Hematopoietic multipotent progenitor cell treated with erythropoietin and hydrocortisone succinate and interleukin-3 and kit ligand, for 15 days (in vitro differentiated cells): ENCODE measurements at places on chromosomes 1 and 21.
A peak's percentile ranks its signal among the peaks of the same experiment; 100 is the strongest.

- DNase-seq: no peak
These were observed 8.9 kb downstream of the ADGRB2 start for GRCh38 chr1:31755197-31755611.

DNA sequence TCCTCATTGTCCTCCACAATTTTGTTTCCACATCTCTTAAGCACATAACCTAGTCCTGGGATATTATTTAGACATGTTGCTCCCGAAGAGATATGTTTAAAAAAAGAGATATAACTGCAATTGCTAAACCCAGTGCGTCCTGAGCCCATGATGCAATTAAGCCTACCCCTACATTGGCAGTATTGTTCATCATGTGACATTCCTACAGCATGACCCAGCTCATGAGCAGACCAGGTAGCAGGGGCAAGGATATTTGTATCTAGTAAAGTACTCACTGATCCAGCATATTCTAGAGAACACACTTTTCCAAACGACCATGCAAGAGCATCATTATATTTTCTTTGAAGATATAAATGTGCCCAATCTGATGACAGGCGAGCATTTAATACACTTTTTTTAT, 1.2 kb downstream of the ADAM30 start:
- DNase-seq: no peak

DNA sequence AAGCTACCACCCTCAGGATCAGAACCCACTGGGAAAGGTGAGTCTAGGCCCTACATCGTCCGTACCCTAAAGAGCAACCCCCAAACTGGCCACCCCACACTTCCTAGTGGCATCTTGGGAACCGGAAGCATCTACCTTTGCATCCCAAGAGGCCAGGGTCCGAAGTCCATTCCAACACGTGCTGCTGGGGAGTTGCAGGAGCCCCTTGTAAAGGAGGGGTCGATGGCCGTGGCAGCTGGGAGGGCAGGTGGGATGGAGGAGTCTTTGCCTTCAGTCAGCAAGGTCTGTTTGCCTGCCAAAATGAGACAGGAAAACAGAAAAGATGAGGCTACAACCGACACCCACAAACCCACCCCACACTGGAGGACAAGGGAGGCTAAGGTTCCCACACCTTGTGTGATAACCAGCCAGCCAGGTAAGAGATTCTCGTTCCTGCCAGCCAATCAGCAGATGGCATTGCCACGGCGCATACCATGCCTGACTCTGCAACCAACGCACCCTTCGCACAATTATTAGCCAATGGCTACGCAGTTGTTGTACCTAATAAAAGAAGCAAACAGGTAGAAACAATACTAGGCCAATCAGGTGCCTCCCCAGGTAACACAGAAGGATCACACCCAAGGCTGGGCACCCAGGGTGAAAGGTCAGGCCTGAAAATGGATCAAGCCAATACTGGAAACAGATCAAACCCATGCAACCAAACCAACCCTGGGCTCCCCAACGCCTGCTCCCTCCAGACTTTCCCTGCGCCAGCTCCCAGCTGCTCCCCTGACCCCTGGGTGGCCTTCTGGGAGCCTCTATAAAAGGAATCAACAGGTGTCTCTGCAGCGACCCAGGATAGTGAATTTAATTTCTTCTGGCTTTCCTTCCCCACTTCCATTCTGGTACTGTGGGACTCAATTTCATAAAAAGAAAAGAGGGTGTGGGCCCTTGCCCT, 35.6 kb downstream of the CASZ1 start:
- DNase-seq: no peak

DNA sequence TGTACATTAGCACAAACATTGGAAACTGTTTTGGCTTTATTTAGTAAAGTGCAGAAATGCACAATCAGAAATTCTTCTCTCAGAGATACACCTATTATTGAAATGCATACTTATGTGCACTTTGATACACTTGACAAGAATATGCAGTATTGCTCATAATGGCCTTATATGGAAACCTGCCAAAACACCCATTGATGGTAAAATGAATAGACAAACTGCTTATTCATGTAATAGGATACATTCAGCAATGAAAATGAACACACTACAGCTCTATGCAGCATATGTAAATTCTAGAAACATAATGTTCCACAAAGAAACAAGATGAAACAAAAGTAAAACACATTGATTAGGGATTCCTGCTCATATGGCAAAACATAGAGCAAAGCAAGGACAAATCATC, 223.9 kb downstream of the S1PR1 start:
- no peak for DNase-seq

GRCh38 chr1:16998589-16998988, 13.1 kb downstream of the ATP13A2 start:
- no peak for DNase-seq

DNA sequence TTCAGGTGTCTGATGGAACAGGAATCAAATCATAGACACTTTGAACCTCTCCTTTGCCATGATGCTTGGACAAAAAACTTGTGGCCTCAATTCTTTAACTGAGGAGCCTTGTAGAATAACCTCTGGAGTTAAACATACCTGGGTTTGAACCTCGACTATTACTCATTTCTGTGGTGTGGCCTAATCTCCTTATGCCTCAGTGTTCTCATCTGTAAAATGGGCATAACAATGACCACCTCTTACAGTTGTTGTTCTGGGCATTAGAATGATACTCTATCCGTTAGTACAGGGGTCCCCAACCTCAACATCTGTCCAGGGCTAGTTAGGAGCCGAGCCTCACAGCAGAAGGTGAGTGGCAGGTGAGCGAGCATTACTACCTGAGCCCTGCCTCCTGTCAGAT, 137.2 kb downstream of the ROR1 start:
- no peak for DNase-seq

DNA sequence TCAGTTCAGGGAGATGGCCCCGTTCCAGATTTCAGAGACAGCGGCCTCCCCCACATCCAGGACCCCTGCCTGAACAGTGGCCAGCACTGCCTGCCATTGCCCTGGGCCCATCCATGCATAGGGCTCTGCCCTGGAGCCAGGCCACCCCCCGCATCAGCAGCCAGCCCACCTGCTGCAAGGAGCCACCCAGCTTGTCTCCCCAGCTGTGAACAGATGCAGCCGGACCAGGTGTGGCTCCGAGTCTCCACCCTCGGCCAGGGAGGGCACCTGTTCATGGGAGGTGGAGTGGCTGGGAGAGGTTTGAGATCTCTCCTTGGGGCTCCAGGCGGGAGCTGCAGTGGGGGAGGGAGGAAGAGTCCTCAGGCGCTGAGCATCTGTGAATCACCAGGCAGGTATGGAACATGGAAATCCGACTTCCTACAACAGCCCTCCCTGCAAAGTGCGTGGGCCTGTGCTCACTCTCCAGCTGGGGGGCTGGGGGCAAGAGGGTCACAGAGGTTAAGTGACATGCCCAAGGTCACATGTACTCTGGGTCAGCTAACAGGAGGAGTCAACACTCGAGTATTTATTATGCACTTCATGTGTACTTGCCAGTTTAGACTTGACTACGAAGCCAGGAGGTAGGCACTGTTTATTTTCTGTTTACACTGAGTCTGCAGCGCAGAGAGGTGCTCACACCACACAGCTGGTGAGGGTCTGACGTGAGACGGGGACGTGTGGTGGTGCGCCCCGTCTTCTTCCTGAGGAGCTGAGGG, 4.8 kb upstream of the HES5 start:
- DNase-seq: no peak

- DNase-seq: no peak
These were observed 182.4 kb downstream of the BACH1 start for GRCh38 chr21:29481081-29481480.

- no peak for DNase-seq
These were observed 55.4 kb upstream of the KIF26B start for GRCh38 chr1:245099401-245099800.

- no peak for DNase-seq
These were observed 1.7 kb downstream of the WNT9A start for GRCh38 chr1:227945891-227946623.

GRCh38 chr1:167645140-167645541, 15.1 kb downstream of the RCSD1 start:
- DNase-seq: no peak

GRCh38 chr1:110783292-110783918, 89.5 kb upstream of the CD53 start:
- DNase-seq: peak; percentile 63

GRCh38 chr1:63758791-63759190, 15.0 kb upstream of the ROR1 start:
- no peak for DNase-seq

- no peak for DNase-seq
These were observed 31.9 kb downstream of the GDAP2 start for GRCh38 chr1:117897551-117897950.

GRCh38 chr21:35810431-35810970, 249.8 kb downstream of the SETD4 start:
- DNase-seq: no peak

GRCh38 chr1:234530672-234531071, 51.7 kb upstream of the TARBP1 start:
- DNase-seq: no peak

DNA sequence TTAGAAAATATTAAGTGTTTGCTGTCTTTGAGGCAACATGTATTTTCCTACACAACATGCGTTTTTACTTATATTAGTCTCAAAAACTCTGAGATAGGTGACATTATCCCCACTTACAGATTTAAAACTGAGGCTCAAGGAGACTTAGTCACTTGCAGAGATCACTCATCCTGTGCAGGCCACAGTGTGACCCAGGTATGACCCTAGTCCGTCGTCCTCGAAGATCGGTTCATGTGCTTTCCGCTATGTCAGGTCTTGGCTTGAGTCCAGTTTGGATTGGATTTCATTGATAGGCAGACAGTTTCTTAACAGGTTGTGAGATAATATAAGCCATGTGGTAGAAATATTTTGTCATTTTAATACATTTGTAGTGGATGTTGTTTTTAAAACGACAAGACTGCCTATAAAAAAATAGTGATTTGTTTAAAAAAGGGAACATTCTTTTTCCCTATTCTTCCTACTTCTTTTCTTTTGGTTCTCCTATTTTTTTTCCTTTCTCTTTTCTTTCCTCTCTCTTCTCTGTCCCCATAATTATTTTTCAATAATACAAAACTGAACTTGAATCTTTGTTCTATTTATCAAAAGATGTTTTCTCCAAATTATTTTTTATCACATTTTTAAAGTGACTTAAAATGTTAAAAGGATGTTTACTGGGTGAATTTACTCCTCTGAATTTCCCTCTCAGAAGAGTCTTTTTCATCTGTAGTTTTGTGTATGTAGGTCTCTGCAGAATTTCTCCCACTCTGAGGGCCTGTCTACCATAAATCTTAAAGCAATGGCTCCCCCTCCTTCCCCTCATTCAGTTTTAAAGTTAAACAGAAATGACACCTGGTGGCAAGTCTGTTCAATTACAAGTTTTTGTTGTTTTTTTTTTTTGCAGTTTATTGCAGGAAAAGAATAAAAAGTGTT, 81.8 kb downstream of the PHTF1 start:
- DNase-seq: peak; percentile 57

DNA sequence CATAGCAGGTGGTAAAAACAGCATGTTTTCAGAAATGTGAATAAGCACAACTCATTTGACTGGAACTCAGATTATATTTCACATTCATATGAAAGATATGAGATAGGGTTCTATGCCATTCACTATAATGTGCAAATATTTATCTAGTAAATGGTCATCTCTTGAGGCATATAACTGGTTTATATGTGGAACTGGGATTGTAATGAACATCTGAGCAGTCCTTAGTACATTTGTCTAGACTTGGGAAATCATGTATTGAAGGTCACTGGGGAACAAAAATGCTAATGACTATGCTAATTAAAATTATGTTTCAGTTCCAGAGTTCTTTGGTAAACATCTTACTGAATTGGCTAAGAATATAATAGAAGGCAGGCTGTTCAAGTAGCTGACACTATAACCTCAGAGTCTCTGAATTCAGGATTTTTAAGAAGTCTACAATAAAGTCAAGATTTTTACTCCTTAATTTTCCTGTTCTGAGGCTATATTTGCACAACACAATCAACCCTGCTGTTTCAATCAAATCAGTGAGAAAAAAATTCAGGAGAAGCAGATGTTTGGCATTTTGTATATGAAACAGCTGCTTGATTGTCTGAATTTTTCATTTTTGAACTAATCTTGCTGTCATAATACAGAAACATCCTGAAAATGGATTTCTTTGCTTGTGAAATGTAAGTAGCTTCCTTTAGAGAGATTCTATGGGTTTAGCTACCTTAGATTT, 244.8 kb upstream of the RGS18 start:
- no peak for DNase-seq

- no peak for DNase-seq
These were observed 17.3 kb upstream of the PKNOX1 start for GRCh38 chr21:42956824-42957630.

DNA sequence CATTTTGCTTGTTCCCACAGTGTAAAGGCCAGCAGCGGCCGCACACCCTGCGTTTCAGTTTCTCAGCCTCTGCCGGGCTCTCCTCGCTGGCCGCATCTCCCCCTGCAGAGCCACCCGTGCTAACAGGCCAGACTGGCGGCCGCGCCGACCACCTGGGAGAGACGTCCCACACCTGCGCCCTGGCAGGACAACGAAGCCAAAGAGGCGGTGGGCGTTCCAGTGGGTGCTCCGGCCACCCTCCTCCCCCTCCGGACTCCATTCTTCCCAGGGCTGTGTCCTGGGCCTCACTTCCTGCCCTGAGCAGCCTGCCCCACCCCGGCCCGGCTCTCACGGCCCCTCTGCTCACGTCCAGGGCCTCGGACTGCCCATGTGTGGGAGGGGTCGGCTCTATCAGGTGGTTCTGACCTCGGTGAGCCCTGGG, 31.9 kb upstream of the SLC19A1 start:
- no peak for DNase-seq

- no peak for DNase-seq
These were observed 9.3 kb downstream of the PODN start for GRCh38 chr1:53071167-53071865.

DNA sequence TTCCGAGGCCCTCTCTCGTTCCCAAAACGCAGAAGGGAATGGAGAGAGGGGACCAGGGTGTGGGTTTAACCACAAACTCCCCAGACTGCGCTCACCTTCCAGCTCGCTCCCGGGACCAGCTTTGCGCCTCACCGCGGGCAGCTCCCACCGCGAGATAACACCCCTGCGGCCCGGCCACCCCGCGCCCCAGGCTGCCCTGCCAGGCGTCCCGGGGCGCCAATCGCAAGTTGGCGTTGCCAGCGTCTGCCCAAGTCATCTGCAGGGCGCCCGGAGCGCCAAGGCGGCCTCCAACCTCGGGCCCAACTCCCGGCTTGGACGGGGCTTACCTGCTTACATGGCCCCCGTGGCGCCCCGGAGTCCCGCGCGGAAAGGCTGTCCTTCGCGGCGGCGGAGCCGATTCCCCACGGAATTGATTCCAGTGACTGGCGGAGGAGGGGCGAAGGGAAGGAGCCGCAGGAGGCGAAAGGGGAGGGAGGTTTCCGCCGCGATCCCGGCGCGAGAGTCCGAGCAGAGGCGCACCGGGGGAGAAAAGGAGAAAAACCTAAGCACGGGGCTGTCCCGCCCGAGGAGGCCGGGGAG, 456 bp downstream of the PTPN14 start:
- no peak for DNase-seq

- no peak for DNase-seq
These were observed 121.5 kb downstream of the PLD5 start for GRCh38 chr1:242402956-242403355.

GRCh38 chr21:33828083-33828482, 87.5 kb downstream of the ATP5PO start:
- no peak for DNase-seq
